EH (cell line): ENCODE measurements at places on chromosomes 3 and 15.
A peak's percentile ranks its signal among the peaks of the same experiment; 100 is the strongest.

DNA sequence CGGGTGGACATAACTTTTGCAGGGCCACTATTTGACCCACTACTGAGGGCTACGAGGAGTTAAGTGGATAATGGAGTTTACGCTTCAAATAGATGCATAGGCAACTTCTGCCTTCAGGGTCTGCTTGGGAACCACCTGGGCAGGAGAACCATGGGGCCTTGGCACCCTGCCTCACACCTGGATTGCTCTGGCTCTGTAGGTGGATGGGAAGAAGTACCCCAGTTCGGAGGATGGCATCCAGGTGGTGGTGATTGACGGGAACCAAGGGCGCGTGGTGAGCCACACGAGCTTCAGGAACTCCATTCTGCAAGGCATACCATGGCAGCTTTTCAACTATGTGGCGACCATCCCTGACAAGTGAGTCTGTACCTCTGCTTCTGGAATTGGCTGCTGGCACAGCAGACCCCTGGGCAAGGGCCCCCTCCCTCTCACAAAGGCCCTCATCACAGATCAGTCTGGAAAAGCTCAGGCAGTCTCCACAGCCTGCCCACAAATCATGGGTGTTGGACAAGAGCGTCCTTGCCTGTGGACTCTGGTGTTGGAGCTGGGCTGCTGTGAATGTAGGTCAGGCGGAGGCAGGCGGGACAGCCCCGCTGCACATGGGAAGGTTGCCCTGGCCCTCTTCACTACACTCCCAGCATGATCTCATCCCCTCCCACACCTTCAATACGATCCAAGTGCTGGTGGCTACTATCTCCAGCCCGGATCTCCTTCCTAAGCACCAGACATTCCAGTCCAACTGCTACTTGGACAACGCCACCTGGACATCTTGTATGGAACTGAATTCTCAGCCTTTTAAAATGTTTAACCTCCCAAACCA, 46.7 kb downstream of the MESD start:
- DNase-seq, result no peak

GRCh38 chr3:108512671-108513070, 2.3 kb upstream of the MYH15 start:
- no peak for DNase-seq

GRCh38 chr3:155491696-155492095, 198.2 kb upstream of the STRIT1 start:
- no peak for DNase-seq

GRCh38 chr15:77021803-77022381, 27.0 kb downstream of the PSTPIP1 start:
- DNase-seq, result peak; percentile 89

DNA sequence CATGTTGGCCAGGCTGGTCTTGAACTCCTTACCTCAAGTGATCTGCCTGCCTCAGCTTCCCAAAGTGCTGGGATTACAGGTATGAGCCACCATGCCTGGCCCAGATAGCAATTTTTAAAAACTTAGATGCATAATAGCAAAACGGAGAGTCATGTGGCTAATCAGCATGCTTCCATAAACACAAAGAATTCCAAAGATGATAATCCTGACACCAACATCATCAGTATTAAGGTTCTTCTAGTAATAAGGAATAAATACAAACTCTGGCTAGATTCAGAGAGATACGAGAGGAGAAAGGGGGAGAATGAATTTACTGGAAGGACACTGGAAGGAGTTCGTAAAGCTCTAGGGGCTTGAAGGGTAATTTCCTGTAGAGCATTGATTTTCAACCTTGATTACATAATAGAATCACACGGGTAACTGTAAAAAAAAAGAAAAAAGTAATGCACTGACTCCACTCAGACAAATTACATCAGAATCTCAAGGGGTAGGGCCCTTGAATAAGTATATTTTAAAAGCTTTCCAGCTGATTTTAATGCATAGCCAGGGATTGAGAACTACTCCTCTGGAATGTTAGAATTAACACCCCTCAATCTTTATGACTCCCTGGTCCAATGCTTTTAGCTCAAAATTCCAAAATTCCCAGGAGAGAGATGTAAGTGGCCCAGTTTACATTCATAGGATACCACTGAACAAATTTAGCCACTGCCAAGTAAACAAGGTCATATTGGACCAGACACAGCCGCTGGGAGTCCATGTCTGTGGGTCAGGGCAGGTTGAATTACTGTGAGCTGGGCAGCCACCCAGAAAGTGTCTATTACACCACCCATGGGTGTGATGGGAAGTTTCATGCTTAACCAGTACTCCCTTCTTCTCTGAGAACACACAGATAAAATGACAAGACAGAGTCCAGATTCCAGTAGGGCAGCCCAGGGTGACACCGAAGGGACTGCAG, 243.9 kb downstream of the TBL1XR1 start:
- DNase-seq, result peak; percentile 83
